CD4-positive, alpha-beta T cell treated with Interleukin-6 for 4 hours (primary cell): ENCODE measurements at places on chromosomes 16 and 17.

GRCh38 chr17:41915566-41915965 lies 3.2 kb downstream of the ACLY start:
- DNase-seq, result no peak

- DNase-seq, result no peak
These were observed 175.3 kb upstream of the FAM20A start for GRCh38 chr17:68776451-68776850.

- no peak for DNase-seq
These were observed 9.6 kb upstream of the SPNS2 start for GRCh38 chr17:4488989-4489595.

DNA sequence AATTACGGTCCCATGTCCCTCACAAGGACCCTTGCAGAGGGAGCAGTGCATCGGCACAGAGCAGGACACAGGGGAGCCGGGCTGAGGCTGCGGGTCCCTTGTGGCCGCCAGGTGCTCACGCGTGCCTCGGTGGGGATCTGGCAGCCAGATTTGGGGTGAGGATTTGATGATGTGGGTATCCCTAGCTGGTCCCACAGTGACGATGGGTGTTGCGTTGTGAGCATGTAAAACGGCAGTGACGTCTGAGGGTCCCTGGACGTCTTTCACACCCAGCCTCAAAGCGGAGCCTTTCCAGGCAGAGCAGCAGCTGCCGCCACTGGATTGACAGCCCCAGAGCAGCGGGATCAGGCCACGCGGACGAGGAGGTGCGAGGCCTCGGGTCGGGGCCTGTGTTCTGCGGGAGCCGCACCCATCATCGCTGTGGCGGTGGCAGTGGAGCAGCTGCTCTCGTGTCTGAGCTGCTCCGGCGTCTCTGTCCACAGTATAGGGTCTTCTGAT lies 54.6 kb downstream of the WDR45B start:
- no peak for DNase-seq

- DNase-seq, result no peak
These were observed 67.0 kb upstream of the ENDOV start for GRCh38 chr17:80347948-80348351.

DNA sequence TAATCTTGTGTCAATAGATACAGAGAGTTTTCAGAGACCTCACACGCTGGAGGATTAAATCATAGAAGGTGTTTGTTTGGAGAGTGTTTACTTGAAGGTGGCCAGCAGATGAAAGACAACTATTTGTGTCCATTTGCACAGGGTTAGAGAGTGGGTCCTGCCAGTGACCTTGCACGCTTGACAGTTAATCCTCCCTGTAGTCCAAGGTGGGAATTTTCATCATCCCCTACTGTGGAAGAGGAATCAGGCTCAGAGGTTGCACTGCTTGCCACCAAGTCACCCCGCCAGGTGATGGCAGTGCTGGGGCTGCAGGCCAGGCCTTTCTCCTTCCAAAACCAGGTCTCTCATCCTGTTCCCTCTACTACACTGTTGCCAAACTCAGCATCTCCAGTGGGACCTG lies 12.3 kb downstream of the CDH1 start:
- DNase-seq, result no peak

GRCh38 chr16:57192720-57193486 lies 6.8 kb downstream of the RSPRY1 start:
- no peak for DNase-seq

- no peak for DNase-seq
These were observed 94.9 kb downstream of the ANKRD11 start for GRCh38 chr16:89395150-89396142.

- DNase-seq, result no peak
These were observed 17.7 kb downstream of the SMTNL2 start for GRCh38 chr17:4602041-4602440.

DNA sequence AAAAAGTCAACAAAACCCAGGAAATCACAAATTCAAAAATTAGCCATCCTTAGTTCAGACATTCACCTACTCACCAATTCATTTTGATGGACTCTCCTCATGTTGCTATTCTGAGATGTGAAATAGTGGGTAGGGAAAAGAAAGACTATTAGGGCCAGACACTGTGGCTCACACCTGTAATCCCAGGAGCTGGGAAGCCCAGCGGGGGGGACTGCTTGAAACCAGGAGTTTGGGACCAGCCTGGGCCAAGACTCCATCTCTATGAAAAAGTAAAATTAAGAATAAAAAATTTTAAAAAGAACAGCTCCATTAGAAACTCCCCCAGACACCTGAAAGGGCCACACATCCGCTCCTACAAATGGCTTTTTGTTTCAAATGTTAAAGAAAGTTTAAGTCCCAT lies 21.4 kb downstream of the UBE2O start:
- DNase-seq, result no peak

- DNase-seq, result no peak
These were observed 10.2 kb downstream of the EEF2K start for GRCh38 chr16:22216191-22216831.

DNA sequence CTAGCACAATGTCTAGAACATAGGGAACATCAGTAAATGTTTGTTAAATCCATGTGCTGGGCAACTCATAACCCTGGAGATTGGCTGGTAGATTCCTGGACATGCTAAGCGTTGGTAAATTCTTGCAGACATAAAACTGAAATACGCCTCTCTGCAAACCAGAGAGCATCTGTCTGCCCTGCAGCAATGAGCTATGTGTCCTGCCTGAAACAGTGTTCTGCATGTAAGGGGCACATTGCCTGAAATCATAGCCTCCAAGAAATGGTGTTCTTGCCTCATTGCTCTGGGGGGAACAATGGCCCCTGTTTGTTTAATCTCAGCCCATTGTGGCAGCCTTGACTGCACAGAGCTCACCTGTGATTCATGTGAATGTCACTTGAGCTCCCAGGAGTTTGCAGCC lies 113.5 kb upstream of the CCL2 start:
- DNase-seq, result no peak

GRCh38 chr17:46736100-46736499 lies 82.4 kb downstream of the WNT3 start:
- DNase-seq, result no peak

GRCh38 chr16:68450741-68451255 lies 2.5 kb upstream of the SMPD3 start:
- DNase-seq, result no peak

DNA sequence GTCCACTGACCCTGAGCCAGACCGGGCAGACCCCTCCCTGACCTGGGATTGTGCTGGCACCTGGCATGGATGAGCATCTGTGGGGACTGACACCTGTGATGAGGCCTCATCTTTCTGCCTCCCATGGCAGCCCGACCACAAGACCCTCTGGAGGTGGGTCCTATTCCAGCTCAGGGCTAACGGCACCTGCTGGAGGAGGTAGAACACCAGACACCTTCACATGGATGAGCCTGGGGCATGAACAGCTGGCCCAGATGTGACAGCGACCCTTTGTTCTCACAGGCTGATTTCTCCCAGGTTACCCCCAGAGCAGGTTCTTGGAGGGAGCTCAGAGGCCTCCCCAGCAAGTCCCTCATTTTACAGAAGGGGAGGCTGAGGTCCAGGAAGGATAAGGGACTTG lies 46.4 kb upstream of the PIK3R6 start:
- DNase-seq, result no peak

DNA sequence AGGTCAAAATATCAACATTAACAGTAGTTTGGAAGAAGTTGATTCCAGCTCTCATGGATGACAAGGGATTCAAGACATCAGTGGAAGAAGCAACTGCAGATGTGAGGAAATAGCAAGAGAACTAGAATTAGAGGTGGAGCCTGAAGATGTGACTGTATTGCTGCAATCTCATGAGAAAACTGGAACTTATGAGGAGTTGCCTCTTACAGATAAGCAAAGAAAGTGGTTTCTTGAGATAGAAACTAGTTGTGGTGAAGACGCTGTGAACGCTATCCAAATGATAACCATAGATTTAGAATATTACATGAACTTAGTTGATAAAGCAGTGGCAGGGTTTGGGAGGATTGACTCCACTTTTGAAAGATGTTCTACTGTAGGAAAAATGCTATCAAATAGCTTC lies 67.8 kb downstream of the GOSR1 start:
- no peak for DNase-seq
